ENCODE measurements at places on chromosomes 16 and 17. TPM values are rescaled to one million over a fixed set of nuclear protein-coding genes. Genes with fewer than 3 reads are reported as not detected.
A peak's percentile ranks its signal among the peaks of the same experiment; 100 is the strongest.

Gene KCNJ12
- 1.1 TPM for total RNA-seq

Gene TNP2
- not detected for total RNA-seq

Gene DYNLRB2
- not detected for total RNA-seq

Gene CYGB
- 1.1 TPM for total RNA-seq

Gene KRT15
- 41.9 TPM for total RNA-seq

Gene KRT28
- total RNA-seq: not detected

Gene KRTAP1-5
- total RNA-seq: not detected

Gene FNDC8
- total RNA-seq: not detected

Gene WWP2
- 46.4 TPM for total RNA-seq

GRCh38 chr17:10600571-10600970 lies 51.1 kb upstream of the MYH2 start:
- no peak for DNase-seq

- no peak for DNase-seq
Observed at GRCh38 chr17:46974086-46974485, 5.0 kb downstream of the RPRML start.

DNA sequence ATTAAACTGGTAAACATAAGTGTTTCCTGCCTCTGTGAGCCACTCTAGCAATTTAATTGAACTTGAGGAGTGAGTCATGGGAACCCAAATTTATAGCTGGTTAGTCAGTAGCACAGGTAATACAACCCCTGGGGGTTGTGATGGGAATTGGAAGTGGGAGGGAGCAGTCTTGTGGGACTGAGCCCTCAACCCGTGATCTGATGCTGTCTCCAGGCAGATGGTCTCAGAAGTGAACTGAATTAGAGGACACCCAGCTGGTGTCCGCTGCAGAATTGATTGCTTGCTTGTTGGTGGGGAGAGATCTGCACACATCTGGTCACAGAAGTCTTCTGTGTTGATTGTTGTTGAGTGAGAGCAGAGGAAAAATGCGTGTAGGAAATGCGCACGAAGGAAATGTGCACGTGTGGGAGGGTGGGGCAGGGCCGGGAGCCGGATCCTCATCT lies 7.7 kb upstream of the ST6GALNAC2 start:
- peak; percentile 43 for DNase-seq

DNA sequence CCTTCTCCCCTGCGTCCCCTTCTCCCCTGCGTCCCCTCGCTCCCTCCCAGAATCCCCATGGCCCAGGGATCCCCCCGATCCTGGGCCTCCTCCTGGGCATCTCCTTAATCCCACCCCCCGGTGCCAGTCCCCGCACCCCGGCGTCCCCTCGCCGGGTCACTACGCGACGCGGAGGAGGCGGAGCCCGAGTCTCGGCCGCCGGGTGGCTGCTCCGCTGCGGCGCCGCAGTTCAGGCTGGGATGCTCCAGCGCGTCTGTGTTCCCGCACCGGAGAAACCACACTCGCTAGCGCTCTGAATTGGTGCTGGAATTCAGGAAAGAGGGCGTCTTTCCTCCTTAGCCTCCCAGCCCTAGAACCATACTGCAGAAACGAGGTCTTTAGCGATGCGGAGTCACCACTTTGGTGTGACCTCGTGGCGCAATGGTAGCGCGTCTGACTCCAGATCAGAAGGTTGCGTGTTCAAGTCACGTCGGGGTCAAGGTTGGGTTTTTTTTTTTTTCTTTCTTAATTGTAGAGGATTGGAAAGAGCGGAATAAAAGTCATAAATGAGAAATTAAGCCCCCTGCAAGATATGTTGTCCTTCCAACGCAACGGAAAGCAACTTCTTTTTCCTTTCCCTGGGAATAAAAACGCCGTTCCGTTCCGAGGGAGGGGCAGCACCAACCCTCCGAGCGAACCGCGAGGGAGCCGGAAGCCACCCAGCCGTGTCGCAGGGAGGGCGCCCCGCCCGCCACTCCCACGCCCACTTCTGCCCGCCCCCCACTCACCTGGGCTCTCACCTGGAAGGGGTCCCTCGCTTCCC lies 25.7 kb upstream of the SLC47A1 start:
- DNase-seq: peak; percentile 86

GRCh38 chr17:81578038-81578441 lies 25.9 kb upstream of the FAAP100 start:
- peak; percentile 53 for DNase-seq

DNA sequence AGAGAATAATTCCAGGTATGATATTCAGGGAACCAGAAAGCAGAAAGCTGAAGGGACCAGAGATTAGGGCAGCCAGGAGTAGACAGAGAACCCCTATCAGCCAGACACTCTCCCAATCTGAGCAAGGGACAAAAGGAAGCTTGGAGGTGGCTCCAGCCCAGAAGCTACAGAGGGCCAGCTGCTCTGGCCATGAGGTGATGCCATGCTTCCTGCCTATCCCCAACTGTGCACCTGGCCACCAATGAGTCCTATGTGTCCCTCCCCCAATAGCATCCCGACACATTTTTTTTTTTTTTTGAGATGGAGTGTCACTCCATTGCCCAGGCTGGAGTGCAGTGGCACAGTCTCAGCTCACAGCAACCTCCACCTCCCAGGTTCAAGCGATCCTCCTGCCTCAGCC lies 30.0 kb downstream of the NSMCE1 start:
- no peak for DNase-seq

- no peak for DNase-seq
Observed at GRCh38 chr17:76164331-76164730, 23.3 kb upstream of the FOXJ1 start.

DNA sequence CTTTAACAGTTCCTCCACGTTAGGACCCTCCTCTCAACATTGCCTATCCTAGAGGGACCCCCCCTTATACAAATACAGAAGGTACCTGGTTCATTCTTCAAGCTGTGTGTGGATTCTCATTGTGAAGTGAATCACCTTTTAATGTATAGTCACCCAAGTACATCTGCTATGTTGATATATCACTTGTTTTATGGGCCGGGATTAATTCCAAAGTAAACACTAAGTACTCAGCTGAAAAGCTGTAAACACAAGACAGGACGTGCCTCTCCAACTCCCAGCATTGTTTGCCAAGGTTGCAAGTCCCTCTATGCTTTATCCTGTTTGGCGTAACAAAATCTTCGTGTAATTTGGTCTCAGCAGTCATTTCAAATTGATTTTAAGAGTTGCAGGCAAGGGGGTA lies 123.6 kb downstream of the RBFOX1 start:
- DNase-seq: no peak

DNA sequence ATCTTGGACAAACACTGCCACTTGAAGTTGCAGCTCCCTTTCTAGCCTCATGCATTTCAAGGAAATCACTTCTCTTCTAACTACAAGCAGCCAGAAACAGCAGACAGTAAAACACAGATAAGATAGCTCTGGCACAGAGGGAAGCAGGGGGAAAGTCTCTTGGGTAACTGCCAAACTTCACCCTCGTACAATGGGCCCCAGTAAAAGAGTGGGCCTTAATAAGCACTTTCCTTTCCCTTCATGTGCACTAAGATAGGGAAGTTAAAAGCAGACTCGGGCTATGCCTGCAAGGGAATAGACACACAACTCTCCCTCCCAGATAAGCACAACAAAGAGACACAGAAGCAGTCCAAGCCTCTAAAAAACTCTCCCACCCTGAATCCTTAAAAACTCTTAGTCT lies 4.2 kb upstream of the KRTAP4-5 start:
- no peak for DNase-seq

GRCh38 chr17:57228911-57229310 lies 27.4 kb upstream of the MSI2 start:
- DNase-seq: no peak

DNA sequence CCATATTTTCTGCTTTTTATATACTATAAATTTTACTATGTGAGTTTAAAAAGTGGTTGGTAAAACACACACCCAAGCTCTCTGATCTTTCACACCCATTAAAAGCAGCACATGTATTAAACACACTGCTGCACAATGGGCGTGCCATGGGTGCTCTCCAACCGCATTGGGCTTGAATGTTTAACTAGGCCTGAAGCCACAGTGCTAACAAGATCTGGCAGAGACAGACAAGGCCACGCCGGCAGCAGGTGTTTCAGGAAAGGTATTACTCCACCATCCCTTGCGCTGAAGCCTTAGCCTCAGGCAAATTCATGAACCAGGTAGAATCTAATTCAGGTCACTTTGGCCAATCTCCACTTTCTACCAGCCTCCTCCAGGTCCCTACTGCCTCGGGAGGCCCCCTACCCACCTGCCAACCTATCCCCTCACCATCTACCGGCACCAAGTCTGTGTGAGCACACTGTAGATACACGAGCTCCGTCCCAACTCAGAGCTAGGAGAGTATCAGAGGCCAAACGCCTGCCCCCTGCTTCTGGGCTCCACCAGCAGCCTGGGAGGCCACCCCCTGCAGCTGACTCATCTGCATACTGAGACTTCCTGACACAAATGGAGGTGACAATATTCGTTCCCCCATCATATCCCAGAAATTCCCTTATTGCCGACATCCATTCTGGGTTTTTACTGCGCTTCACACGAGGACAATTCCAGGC lies 95.0 kb downstream of the ADCY9 start:
- DNase-seq: peak; percentile 92

GRCh38 chr16:85141491-85142128 lies 29.3 kb upstream of the CIBAR2 start:
- DNase-seq: no peak

GRCh38 chr16:17331991-17332390 lies 138.8 kb downstream of the XYLT1 start:
- no peak for DNase-seq

GRCh38 chr17:8465356-8465755 lies 29.7 kb downstream of the NDEL1 start:
- DNase-seq: no peak

GRCh38 chr17:70542876-70543275 lies 373.5 kb downstream of the KCNJ2 start:
- DNase-seq: no peak

GRCh38 chr17:69325518-69326376 lies 1.2 kb downstream of the ABCA5 start:
- no peak for DNase-seq

DNA sequence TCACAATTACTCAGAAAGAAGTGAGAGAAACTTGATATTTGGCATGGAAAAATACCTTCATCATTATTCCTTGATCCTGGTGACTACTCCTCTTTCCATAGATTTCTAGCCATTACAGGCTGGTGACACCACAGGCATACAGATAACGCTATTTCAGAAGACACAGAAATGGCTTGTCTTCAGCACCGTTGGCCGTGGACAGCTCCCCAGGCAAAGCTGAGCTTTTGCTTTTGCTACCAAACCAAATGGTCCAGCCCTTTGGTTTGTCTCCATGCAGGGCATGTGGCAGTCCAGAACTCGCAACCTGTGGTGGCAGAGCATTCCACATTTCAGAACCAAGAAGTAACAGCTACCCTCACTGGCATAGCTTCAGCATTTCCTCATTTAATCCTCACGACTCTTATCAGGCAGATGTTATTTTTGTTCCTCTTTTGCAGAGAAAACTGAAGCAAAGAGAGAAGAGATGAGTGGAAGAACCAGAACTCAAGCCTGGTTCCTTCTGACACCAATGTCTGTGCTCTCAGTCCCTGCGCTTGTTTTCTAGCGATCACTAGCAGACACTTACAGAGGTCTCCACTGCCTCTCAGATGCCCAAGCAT lies 55.5 kb downstream of the HS3ST4 start:
- no peak for DNase-seq

- DNase-seq: no peak
Observed at GRCh38 chr17:39632153-39632941, 4.6 kb upstream of the STARD3 start.

- DNase-seq: peak; percentile 56
Observed at GRCh38 chr16:1333149-1333812, at the start of gene BAIAP3. Gene BAIAP3, plus strand, starts transcription at chr16:1333645. Its CDS starts 4,905 bp downstream, at chr16:1338550.

DNA sequence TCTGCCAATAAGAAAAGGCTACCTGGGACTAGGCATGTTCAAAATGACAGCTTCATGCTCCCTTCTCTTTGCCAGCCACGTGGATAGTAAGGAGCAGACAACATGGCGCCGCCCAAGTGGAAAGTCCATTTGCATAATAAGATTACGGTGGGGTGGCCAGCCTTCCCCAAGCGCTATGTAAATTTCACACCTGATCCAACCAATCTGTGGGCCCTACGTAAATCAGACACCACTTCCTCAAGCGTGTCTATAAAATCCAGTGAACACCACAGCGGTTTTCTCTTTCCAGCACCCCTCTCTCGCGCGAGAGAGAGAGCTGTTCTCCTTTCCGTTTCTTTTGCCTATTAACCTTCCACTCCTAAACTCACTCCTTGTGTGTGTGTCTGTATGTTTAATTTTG lies 140.3 kb upstream of the ERCC4 start:
- DNase-seq: no peak

DNA sequence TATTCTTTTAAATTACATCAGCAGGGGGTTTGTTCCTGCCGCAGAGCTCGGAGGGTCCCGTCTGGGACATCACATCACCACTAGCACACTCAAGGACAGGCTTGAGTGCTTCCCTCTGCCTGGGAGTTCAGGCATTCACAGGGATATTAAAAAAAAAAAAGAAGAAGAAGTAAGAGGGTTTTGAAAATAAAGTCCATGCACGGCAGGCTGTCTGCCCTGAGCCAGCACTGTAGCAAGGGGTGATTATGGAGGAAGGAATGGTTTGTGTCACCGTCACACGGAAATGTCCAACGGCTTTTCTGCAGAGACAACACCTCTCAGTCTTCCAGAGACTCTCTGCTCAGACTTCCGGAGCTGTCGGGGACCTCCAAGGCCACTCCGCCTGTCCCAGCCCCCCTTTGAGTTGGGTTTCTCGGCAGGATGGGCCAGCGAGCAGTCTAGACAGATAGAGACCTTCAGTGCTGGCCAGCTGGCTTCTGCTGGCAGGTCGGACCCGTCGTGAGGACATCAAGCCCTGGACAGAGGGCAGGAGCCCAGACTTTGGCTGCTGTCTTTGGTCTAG lies 33.6 kb downstream of the MEOX1 start:
- no peak for DNase-seq

DNA sequence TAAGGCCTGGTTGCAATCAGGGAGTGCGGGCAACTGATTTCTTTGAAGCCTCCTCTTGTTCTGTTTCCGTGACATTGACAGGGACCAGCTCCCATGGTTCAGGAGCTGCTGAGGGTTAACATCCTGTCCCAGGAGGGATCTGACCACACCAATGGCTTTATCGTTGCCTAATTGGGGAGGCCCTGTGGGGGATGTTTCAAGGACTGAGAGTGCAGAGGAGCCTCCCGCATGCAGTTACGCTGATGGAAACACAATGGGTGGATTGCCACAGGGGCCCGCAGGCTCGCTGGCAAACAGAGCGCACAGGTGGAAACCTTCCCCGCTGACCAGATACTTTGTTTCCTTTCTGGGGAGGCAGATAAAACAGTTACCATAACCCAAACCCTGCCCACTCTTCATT lies 23.8 kb upstream of the ABCC1 start:
- no peak for DNase-seq

- no peak for DNase-seq
Observed at GRCh38 chr17:61131585-61131984, 268.1 kb upstream of the TBX2 start.

- no peak for DNase-seq
Observed at GRCh38 chr16:52251495-52251894, 295.4 kb downstream of the TOX3 start.
